ENCODE measurements at places on chromosomes 13 and 19.

GRCh38 chr19:19775891-19776205 is 42.9 kb upstream of the ZNF14 start:
- no peak for DNase-seq

DNA sequence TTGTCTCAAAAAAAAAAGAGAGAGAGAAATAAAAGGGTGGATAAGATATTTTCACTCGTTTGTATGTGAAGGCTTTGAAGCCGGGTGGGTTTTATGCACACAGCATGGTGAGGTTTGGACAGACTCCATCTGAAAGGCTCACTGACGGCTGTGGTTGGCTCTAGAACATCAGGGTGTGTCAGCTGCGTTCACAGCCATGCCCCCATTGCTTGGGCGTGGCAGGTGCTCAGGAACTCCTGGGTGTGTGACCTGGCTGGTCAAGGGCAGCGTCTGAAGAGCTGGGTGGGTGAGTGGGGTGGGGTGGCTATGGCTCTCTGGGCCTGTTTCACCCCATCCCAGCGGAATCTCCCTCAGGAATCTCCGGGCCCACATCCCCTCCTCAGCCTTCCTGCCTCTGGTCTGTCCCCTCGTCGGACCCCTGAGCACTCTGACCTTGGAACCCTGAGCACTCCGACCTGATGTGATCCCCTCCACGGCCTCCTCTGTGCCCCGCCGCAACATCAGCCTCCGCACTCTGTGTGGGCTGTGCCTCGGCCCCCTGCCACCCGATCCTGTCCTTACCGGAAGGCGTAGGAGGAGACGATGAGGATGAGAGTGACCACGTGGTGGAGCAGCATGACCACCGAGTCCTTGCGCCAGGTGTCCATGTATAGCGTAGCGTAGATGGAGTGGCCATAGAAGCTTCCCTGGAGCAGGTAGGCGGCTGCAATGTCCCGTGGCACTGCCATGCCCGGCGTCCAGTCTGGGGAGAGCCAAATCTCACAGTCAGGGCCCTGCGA is 12.2 kb downstream of the CERS1 start:
- no peak for DNase-seq

DNA sequence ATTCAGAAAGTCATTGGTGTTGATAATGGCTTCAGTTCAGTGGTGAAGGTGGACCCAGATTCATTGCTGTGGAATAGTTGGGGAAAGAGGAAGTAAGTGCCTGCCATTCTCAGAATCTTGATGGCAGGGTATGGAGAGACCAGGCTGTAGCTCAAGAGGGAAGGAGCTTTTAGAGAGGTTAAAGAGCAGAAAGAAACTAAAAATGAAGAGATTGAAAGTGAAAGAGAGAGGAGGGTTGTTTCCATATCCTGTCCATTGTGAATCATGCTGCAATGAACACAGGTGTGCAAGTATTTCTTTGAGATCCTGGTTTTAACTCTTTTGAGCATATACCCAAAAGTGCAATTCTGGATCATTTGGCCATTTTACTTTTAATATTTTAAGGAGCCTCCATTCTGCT is 12.5 kb downstream of the GJB6 start:
- no peak for DNase-seq

- no peak for DNase-seq
Observed at GRCh38 chr13:45943965-45944364, 92.4 kb upstream of the SIAH3 start.

GRCh38 chr19:38280030-38280921 is 15.9 kb downstream of the SPINT2 start:
- no peak for DNase-seq

GRCh38 chr19:23343434-23344010 is 51.7 kb downstream of the ZNF91 start:
- DNase-seq, result no peak

DNA sequence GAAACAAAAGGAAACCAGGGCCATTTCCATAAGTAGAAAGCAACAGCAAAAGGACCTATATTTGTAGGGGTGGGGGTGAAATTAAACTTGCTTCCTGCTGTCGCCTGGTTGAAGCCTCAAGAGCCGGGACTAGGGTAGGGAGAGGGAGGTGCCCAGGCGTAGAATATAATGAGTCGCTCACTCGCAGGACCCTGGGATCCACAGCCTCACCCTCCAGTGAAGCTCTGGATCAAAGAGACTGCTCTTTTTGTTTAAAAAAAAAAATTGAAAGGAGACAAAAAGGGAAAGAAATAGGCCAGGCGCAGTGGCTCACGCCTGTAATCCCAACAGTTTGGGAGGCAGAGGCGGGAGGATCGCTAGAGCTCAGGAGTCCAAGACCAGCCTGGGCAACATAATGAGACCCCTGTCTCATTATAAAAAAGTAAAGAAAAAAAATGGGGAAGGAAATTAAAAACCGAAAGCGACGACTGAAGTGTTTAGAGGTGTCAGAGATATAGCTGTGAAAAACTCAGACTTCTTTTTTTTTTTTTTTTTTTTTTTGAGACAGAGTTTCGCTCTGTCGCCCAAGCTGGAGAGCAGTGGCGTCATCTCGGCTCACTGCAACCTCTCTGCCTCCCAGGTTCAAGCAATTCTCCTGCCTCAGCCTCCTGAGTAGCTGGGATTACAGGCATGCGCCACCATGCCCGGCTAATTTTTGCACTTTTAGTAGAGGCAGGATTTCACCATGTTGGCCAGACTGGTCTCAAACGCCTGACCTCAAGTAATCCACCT is 10.9 kb upstream of the ADGRE5 start:
- DNase-seq, result no peak

DNA sequence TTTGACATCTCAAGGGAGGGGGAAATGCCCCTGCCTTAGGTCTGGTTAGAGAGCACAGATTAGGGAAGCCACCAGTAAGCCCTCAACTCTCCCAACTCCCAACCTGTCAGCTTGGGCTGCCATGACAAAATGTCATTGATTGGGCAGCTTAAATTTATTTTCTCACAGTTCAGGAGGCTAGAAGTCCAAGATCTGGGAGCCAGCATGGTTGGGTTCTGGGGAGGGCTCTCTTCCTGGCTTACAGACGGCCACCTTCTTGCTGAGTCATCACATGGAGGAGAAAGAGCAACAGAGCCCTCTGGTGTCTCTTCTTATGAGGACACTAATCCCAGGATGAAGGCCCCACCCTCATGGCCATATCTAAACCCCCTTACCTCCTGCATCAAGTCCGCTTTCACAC is 24.2 kb downstream of the C19orf12 start:
- no peak for DNase-seq

GRCh38 chr13:61700181-61700580 is 284.5 kb upstream of the PCDH20 start:
- no peak for DNase-seq

GRCh38 chr19:49918089-49918488 is 10.9 kb upstream of the ATF5 start:
- no peak for DNase-seq

DNA sequence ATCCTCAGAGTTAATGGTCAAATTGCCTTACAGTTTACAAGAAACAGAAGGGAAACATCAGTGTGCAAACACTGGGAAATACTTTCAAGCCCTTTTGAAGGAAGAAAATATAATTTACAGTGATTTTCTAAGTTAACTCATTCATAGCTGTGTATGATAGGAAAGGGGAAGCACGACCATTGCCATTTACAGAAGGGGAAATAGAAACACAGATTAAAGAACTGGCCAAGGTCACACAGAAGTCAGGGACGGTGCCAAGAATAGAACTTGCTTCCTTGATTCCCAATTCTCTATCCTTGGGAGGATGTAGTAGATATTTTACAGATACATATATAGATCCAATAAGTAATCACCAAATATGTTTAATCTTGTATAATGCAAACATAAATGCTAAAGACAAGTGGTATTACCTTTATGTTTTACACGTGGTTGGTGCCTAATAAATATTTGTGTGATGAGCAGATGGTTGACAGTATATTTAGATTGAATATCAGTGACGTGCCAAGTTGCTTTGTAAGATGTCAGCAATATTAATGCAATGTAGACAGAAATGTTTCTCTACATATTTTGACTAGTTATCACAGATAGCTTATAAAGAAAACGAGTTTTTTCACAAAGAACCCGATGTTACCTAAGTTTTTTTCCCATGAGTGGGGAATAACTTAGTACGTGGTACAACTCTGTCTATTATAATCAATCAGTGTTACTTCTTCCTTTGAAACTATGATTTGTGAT is 73.1 kb downstream of the FLT1 start:
- no peak for DNase-seq

DNA sequence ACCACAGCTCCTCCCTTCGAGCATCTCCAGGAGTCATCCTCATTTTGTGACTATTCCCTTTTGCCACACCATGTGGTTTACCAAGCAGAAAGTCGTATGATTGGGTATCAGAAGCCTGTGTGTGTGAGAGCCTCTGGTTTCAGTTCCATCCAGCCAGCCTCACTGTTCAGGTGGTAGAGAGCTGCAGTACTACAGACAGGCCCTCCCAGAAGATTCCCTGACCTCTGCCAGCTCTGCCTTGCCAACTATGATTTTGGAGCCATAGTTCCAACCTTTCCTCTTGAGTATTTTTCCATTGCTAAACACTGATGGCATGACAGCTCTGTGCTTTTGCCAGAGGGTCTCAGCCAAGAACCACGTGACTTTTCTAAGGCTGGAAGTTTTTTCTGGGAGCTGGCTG is 82.5 kb downstream of the DHRS12 start:
- DNase-seq, result no peak

GRCh38 chr19:36894849-36895383 is 21.2 kb downstream of the ZNF829 start:
- no peak for DNase-seq

GRCh38 chr13:80083853-80084676 is 256.9 kb downstream of the SPRY2 start:
- DNase-seq, result peak; percentile 18

DNA sequence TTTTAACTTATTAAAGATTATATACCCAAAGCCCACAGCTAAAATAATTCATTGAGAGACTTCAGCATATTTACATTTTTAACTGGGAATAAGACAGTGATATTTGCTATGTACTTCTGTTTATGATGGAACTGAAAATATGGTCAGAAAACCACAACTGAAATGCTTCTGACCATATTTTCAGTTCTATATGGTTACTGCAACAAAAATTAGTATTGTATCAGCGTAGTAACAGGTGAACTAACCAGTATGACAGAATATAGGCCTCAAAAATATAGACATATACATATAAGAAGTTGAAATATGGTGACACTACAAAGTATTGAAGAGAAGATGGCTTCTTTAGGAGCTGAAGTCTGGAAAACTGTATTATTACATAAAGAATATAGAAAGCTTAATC is 857.4 kb downstream of the OLFM4 start:
- DNase-seq, result no peak

- DNase-seq, result no peak
Observed at GRCh38 chr13:105333416-105333815, 1202.0 kb downstream of the EFNB2 start.

DNA sequence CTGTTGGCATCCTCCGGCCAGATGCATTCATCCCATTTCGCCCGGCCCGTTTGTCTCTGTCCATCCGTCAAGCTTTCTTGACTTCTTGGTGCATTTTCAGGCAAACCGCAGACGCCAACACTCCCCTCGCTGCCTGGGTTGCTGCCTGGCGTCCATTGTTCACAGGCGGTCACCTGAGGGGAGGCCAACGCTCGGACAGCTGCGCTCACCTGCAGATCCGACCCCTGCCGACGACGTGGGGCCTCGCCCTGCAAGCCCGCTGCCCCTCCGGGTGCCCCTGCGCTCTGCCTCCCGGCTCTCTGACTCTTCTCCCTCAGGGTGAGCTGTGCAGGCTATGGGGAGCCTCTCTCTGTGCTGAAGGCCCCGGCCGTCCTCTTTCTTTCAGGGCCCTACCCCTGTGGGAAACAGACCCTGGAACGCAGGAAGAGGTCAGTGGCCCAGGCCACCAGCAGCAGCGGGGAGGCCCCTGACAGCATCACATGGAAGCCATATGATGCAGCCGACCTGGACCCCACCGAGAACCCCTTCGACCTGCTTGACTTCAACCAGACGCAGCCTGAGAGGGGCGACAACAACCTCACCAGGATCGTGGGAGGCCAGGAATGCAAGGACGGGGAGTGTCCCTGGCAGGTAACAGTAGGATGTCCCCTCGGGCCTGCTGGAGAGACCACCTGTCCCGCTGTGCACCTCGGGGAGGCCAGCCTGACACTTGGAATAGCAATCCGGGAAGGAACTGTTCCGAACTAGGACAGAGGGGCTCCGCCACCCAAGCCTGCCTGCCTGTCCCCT is 14.8 kb upstream of the PROZ start:
- no peak for DNase-seq

- DNase-seq, result no peak
Observed at GRCh38 chr19:35045667-35046300, 4.3 kb downstream of the HPN start.

DNA sequence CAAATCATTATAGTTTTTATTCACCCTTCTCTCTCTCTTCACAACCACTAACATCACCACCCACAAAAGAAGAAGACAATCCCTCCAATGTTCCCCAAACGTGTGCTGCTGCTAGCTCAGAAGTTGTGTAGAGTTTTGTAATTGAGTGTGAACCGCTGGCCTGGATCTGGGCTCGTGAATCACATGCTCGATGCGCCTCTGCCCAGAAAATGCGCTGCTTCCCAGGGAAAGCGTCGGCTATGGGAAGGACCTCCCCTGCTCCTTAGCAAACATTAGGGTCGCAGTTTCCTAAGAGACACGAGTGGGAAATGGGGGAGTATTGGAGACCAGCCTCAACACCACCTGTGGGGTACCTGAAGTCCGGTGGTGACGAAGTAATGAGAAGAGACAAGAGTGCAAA is 38.4 kb upstream of the ZNF726 start:
- DNase-seq, result no peak

DNA sequence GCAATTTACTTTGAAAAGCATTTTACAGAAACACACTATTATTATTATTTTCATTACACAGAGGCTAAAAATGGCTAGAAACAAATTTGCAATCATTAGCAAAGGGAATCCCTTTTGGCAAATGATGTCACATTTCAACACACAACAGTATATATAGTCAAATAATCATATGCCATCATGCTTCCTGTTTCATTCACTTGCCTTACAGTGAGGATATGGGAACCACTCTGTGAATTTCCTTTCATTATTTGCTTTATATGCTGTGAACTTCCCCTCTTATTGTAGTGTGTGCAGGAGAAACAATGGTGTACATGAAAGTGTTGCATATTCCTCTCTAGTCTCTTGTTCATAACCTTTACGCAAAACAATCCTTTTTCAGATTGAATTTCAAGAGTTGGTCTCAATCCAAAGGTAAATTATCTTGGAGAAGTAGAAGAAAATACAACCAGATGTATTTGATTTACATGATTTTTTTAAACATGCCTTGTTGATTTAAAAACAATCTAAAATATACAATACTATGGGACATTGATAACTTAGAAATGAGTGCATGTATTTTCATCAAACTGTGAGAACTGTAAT is 657.3 kb downstream of the EFNB2 start:
- no peak for DNase-seq

DNA sequence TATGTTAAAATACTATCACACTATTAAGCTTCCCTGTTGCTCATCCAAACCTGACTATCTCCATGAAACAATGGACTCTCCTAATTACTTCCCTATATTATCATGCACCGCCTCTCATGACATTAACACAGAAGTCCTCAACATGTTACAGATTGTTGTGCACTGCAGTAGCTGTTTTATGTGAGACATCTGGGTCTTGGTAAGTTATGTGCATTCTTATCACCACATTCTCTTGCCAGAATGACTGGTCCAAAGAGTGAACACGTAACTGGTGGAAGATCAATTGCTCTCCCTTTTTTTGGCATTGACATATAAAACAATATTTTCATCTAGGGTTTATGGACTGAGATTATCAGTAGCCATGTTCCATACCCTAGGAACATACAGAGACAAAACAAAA is 59.4 kb downstream of the POSTN start:
- no peak for DNase-seq
